ENCODE measurements at places on chromosomes 7 and 10.
A peak's percentile ranks its signal among the peaks of the same experiment; 100 is the strongest.

- DNase-seq, result no peak
These were observed 213.0 kb downstream of the ABCA13 start for GRCh38 chr7:48384180-48384752.

GRCh38 chr10:32232378-32232777, 114.6 kb downstream of the EPC1 start:
- DNase-seq, result no peak

- DNase-seq, result no peak
These were observed 2.8 kb upstream of the GNAI1 start for GRCh38 chr7:80131675-80132435.

GRCh38 chr10:79277579-79278269, 69.5 kb upstream of the PPIF start:
- peak; percentile 65 for DNase-seq

DNA sequence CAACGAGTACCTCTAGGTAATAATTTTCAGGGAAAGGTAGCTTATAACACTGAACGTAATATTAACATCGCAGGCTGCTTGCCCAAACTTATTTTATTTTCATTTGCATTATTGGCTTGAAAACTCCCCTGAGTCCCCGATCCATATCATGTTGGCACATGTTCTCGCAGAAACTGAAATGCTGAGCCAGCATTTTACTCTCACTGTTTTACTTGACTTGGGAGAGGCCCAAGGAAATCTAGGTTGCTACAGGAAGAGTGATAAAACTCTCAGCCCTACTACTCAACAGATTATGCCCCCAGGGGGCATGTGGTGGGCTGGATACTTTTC, 183.5 kb upstream of the HABP2 start:
- DNase-seq, result no peak

DNA sequence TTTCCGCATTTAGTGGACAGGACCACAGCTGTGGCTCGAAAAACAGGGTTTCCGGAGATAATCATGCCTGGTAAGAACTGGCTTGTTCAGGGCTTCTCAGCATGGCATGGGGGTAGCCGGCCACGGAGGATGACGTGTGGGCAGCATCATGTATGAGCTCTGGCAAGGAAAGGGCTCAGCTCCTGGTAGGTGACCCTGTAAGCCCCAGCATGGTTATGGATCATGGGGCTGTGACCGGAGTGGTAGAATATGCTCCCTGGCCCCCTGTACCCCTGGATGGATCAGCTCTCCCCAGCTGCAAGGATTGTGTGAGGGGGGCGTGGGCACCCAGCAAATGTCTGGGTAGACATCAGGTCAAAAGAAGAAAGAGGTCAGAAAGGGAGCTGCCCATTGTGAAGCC, 113.5 kb downstream of the DOCK1 start:
- no peak for DNase-seq

GRCh38 chr10:68348265-68348741, 15.6 kb upstream of the PBLD start:
- peak; percentile 23 for DNase-seq

DNA sequence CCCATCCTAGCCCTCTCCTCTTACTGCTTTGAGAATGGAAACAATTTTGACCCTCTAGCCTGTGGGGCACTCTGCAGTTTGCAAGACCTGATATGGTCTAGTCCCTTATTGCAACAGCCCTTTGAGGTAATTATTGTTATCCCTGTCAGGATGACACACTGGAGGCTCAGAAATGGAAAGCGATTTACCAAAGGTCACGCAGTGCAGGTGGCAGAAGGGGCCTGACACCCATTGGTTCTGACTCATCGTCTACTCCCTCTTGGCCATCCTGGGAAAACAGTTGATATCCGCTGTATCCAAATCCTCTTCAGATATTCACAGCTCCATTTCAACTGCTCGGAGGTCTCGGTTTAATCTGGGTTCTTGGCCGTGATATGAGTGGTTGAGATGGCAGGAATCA, 44.7 kb upstream of the AQP1 start:
- no peak for DNase-seq

- DNase-seq, result no peak
These were observed 87.1 kb downstream of the EGFR start for GRCh38 chr7:55105952-55106351.

DNA sequence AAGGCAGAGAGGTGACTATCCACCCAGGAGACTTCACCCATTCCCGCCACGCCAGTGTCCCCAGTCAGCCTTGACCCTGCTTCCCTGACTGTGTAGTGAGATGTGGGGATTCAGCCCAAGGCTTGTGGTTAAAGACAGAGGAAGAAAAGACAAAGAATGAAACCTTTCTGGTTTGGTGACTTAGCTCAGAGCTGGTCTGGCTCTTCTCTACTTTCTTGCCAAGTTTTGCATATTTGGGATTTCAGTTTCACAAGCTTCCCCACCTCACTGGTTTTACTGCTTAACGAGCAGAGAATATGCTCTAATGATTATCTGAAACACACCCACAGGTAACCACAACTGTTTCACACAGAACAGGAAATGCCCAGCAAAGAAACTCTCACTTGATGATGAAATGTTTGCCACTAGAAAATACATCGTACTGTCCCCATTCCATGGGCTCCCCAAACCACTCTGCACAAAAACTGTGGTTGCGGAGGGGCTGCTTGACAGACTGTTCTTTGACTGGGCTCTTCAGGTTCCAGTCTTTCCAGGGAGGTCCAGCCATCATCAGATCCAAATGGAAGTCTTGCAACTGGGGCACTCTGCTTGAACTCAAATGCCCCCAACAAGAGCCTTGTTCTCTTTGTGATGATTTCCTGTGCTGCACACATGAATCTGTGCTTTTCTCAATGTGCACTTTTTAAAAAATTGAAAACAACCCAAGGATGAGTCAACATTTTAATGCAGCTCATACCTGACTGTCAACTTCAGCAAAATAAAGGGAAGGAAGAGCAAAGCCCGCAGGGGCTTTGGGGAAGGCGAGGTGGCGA, 95.5 kb downstream of the CTBP2 start:
- no peak for DNase-seq

DNA sequence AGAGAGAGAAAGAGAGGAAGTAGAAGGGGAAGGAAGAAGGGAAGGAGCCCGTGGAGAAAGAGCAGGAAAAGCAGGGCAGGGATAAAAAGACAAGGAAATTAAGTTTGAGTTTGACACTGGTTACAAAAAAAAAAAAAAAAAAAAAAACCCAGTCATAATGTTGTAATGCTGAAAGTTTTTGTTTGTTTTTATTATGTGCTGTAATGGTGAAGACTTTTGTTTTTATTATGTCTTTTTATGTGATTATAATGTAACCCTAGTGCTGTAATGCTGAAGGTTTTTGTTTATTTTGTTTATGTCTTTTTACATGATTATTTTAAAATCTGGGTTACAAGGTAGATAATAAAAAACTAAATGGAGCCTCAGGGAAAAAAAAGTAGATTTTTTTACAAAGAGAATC, 184.8 kb downstream of the SEMA3A start:
- no peak for DNase-seq

DNA sequence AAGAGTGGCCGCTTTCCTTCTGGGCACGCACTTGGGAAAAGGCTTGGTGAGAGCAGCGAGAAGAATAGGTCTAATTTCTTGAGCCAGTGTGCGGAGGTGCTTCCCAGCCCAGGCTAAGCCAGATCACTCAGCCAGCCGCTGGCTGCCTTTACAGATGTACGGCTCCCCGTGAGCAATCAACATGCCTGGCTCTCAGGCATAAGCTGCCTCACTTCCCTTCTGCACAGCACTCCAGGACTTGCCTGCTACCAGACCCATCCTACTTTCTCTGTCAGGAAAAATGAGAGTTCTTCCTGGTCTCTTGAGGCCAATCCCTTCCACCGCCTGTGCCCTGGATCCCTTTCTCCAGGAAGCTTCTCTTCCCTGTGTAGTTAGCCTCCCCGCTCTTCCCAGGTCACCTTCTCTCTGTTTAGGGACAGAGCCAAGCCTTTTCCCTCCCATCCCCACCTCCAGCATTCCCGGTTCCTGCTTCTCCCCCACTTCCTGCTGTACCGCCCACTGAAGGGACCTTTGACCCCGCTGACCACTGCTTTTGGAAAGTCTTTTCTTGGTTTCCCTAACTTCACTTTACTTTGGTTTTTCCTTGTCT, 1.1 kb upstream of the ACTR3C start:
- no peak for DNase-seq

DNA sequence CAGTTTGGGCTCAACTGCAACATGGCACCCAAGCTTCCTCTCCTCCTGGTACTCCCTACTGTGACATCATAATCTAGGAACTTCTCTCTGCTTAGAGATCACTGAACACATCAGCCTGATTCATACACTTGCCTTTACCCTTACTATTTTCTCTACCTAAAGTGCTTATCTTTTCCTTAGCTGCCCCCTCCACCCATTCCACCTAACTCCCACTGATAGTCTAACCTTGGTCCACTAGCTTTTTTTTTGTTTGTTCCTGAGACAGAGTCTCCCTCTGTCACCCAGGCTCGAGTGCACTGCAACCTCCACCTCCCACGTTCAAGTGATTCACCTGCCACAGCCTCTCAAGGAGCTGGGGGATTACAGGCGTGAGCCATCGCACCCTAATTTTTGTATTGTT, 15.9 kb downstream of the CUL2 start:
- no peak for DNase-seq

GRCh38 chr7:95867309-95867708, 95.0 kb downstream of the DYNC1I1 start:
- DNase-seq, result no peak

DNA sequence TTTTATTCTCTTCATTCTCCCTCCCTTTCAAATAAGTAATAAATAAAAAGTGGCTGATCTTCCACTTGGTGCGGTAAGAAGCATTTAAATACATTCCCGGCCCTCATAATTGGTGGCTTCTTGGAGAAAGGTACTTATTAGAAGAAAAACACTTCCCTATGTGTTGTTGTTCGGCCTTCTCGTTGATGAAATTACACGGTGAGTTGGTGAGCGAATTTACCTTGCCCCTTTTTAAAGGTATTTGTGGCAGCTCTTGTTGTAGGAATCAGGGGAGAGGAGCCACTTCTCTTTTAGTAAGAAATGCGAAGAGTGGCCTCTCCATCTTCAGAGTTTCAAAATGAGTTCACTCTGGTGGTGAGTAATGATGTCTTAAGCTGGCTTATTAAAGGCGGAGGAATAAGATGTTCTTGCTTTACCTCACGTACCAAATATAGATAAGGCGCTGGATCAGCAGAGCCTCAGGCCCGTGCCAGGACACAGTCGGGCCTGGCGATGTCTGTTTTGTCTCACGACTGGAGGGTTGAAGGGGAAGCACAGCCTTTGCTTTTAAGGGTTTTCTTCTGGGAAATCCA, 135.9 kb downstream of the CUX1 start:
- no peak for DNase-seq

- no peak for DNase-seq
These were observed 156.1 kb downstream of the ADARB2 start for GRCh38 chr10:1581189-1581588.

- no peak for DNase-seq
These were observed 152.3 kb upstream of the GPR26 start for GRCh38 chr10:123513870-123514269.

- DNase-seq, result no peak
These were observed 706.6 kb downstream of the INHBA start for GRCh38 chr7:40996233-40996677.

- no peak for DNase-seq
These were observed 135.2 kb downstream of the INHBA start for GRCh38 chr7:41567731-41568114.

DNA sequence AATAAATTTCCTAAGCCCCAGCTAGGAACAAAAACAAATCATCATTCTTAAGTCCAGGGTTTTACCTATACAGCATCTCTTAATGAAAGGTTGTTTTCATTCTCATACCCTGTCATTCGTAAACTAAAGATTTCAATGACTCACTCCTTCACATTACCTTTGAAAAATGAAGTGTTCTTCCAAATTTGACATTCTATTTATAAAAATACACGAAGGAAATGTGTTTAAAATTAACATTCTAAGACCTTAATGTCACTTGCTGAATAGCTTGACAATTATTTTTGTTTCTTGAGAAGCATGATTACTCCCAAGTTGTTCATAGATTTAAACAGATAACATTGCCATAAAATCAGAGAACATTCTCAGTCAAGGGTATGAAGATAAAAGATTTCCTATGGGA, 1188.3 kb upstream of the SORCS1 start:
- DNase-seq, result no peak
